ENCODE measurements at places on chromosomes 12 and 14. TPM values are rescaled to one million over a fixed set of nuclear protein-coding genes. Genes with fewer than 3 reads are reported as not detected.

DNA sequence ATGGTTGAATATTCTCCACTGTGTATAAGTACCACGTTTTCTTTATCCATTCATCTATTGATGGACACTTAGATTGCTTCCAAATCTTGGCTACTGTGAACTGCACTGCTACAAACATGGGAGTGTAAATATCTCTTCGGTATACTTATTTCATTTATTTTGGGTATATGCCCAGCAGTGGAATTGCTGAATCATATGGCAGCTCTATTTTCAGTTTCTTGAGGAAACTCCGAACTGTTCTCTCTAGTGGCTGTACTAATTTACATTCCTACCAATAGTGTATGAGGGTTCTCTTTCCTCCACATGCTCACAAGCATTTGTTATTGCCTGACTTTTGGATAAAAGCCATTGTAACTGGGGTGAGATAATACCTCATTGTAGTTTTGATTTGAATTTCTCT, 623.1 kb upstream of the LRFN5 start:
- DNase-seq: peak; percentile 23

Gene TMTC1
- 12.8 TPM for total RNA-seq

DNA sequence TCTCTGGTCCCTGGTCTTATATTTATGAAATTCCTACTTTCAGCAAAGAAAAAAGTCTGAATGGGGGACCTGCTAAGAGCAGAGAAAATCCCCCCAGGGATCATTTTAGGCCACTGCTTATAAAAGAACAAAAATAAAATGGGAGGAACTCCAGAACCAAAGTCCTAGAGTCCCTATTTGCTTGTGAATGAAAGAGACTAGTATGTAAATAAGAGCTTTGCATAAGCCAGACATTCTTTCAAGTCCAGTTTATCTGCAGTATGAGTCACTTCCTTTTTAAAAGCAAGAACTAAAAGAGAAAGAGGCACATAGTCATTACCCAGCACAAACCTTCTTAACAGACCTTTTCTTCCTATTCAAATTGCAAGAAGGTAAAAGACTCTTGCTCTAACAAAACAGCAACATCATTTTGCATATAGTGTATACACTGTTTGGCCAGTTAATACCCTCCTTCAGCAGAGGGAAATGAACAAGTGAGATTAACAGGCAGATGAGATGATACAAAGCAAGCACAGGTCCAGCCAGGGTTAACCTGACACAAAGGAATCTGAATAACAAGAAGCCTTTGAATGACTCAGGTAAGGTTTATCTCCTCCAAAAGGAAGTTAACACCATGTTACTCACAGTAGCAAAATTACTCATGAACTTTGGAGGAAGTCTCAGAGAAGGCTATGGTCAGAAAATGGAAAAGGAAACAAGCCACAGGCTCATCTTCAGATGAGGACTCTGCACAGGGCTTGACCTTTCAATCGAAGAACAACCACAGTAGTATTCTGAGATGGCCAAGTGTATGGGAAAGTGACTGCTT, 87.3 kb downstream of the PHLDA1 start:
- peak; percentile 90 for DNase-seq

Gene KRT6C
- total RNA-seq: not detected

GRCh38 chr14:54704768-54705167, 137.8 kb downstream of the SAMD4A start:
- DNase-seq: no peak

- no peak for DNase-seq
Observed at GRCh38 chr12:4870423-4870822, 39.3 kb upstream of the KCNA1 start.

- DNase-seq: no peak
Observed at GRCh38 chr14:93955850-93956481, 20.4 kb downstream of the ASB2 start.

Measured in fibroblast of the aortic adventitia (primary cell).